Ascending aorta (tissue), 2 donors: ENCODE measurements at places on chromosomes 7 and 10. TPM values are rescaled to one million over a fixed set of nuclear protein-coding genes. Genes with fewer than 3 reads are reported as not detected.

GRCh38 chr7:31603046-31603445 is 84.0 kb upstream of the PPP1R17 start:
- H3K4me3 ChIP-seq, result no peak overlapping the region
- no peak for DNase-seq
- H3K36me3 ChIP-seq, result no peaks in the 10 kb centered on the region
- H3K27me3 ChIP-seq, result no peaks in the 10 kb centered on the region
- H3K4me1 ChIP-seq, result no peaks in the 10 kb centered on the region
- no peak overlapping the region for H3K27ac ChIP-seq

DNA sequence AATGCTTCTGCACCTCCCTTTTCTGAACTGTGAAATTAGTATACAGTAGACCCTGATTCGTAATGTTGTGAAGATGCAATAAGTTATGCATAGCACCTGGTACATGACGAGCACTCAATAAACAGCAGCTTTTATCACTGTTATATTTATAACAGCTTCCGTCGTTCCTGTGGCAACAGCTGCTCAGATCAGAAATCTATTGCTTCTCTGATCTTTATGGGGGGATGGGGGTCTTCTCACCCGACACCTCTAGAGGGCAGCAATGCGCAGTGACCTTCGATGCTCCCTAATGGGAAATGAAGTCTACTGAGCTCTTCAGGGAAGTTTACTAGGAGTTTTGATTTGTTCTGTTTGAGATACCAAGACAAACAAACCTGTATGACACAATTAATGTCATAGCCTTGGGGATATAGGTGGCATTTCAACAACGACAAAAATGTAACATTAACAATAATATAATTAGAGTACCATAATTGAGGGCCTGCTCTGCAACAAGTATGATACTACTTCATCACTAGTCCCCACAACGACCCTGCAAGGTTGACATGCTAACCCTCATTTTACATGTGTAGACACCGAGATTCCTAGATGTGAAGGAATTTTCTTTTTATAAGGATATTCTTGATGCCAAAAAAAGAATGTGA is 289.6 kb downstream of the SFMBT2 start:
- no peaks in the 10 kb centered on the region for H3K36me3 ChIP-seq
- no peak overlapping the region for H3K27ac ChIP-seq
- H3K4me3 ChIP-seq, result no peak overlapping the region
- H3K4me1 ChIP-seq, result no peaks in the 10 kb centered on the region
- H3K27me3 ChIP-seq, result no peaks in the 10 kb centered on the region

- no peaks in the 10 kb centered on the region for H3K36me3 ChIP-seq
- no peak overlapping the region for H3K27ac ChIP-seq
- H3K4me1 ChIP-seq, result no peaks in the 10 kb centered on the region
- no peaks in the 10 kb centered on the region for H3K27me3 ChIP-seq
- no peak for DNase-seq
- H3K4me3 ChIP-seq, result no peak overlapping the region
Measured at GRCh38 chr10:132548106-132548823, 10.7 kb downstream of the INPP5A start.

DNA sequence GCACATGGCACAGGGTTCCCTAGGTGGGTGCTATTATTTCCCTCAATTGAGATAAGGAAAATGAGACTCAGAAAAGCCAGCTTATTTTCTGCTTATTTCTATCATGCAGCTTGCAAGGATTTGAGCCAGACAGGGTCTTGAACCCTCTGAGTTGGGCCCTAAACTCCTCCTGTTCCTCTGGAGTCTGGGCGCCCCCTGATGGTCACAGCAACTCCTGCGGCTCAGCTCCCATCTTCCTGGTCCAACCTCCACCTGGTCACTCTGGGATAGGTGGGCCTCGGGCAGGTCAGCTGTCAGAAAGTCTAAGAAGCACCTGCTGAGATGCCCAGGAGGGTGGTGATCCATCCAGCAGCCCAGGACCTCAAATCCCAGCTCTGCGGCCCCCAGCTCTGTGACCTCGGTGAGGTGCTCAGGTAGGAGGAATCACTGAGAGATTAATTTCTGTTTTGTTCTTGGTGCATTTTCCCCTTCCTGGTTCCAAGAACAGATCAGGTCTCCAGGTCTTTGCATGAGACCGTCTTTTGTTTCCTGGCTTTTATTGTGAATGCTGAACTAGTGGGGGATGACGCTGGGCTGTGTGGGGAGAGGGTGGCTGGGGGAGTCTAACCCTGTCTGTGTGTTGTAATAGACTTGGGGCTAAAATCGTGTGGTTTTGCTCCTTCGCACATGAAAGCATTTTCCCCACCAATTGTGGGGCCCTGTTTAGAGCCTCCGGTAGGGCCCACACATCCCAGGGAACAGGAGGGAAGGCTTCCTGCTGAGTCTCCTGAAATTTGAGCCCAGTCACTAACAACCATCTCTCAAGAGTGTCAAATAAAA is 32.8 kb downstream of the TMEM130 start:
- H3K4me1 ChIP-seq, result peaks cover 11% of the 10 kb centered on the region
- no peaks in the 10 kb centered on the region for H3K27me3 ChIP-seq
- no peak overlapping the region for H3K27ac ChIP-seq
- no peak overlapping the region for H3K4me3 ChIP-seq
- DNase-seq, result no peak

DNA sequence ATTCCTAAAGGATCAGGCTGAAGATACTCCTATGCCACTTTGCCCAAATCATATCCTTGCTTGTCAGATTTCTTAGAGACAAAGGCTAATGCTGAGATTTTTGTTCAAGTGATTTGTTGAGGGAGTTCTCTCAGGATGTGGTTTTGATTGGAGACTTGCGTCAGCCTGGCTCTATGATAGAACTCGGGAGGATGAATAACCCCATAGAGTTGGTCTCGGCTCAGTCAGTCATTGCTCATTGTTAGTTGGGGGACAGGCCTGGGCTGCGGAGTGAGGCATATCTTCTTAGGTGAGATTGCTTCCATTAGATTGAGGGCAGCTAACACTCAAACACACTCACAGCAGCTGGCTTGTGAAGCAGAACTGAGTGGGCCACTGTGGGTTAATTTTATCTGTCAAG is 203.4 kb downstream of the KIF20B start:
- no peaks in the 10 kb centered on the region for H3K27me3 ChIP-seq
- no peak overlapping the region for H3K4me3 ChIP-seq
- no peak overlapping the region for H3K27ac ChIP-seq
- no peaks in the 10 kb centered on the region for H3K36me3 ChIP-seq
- H3K4me1 ChIP-seq, result no peaks in the 10 kb centered on the region

DNA sequence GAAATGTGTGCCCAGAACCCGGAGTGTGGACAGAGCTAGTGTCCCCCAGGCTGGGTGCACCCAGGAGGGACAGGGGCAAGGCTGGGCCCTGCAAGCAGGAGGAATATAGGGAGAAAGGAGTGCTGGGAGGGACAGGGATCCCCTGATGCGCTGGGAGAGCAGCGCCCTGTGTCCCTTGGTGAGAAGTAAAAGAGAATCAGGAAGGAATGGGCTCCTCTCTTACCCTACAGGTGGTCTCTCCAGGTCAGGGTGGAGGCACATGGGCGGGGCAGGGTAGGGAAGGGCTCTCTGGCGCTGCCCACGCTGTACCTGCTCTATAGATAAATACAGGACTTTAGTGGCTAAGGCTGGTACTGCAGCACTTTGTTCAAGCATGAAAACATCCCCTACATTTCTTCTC is 753.8 kb downstream of the GRID1 start:
- no peak overlapping the region for H3K4me3 ChIP-seq
- no peaks in the 10 kb centered on the region for H3K27me3 ChIP-seq
- no peaks in the 10 kb centered on the region for H3K4me1 ChIP-seq
- no peak for DNase-seq
- no peak overlapping the region for H3K27ac ChIP-seq
- no peaks in the 10 kb centered on the region for H3K36me3 ChIP-seq

- H3K4me3 ChIP-seq, result no peak overlapping the region
- peak; percentile 22 for DNase-seq
- H3K4me1 ChIP-seq, result no peaks in the 10 kb centered on the region
- H3K27ac ChIP-seq, result no peak overlapping the region
Measured at GRCh38 chr10:131779661-131780394, 121.0 kb upstream of the PPP2R2D start.

DNA sequence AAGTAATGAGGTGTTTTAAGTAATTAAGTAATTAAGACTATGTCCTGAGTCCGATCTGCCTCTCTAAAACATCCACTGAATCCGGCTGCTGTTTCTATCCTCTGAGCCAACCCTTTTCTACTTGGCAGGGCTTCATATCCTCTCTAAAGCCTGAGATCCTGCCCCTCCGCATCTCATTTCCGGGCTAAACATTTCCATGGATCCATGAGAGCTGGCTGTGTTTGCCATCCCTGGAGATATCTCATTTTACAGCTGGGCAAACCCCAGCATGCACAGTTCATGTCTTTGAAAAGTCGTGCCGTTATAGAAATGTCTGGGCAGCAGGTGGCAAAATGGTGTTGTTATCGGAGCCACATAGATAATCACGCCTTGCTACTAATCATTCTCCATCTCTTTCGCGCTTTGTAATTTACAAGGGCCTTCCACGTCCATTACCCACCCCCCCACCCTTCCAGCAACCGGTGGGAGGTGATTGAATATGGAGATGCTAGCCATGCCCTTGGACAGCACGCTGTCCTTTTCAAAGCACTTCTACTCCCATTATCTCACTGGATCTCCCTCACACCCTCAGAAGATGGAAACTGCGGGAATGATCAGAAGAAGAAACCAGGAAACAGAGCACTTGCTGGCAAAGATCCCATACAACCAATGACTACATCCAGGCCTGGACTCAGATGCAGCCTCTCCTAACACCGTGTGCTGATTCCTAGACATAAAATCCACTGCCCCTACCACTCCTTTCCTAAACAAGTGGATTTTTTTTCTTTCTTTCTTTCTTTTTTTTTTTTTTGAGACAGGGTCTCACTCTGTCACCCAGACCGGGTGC is 1189.2 kb downstream of the TYW1 start:
- H3K4me3 ChIP-seq, result no peak overlapping the region
- no peak for DNase-seq
- no peaks in the 10 kb centered on the region for H3K27me3 ChIP-seq
- no peaks in the 10 kb centered on the region for H3K36me3 ChIP-seq
- no peaks in the 10 kb centered on the region for H3K4me1 ChIP-seq

- DNase-seq, result no peak
- no peaks in the 10 kb centered on the region for H3K36me3 ChIP-seq
- H3K4me3 ChIP-seq, result no peak overlapping the region
- H3K27me3 ChIP-seq, result no peaks in the 10 kb centered on the region
- no peaks in the 10 kb centered on the region for H3K4me1 ChIP-seq
- H3K27ac ChIP-seq, result peak overlapping the region; percentile 73
Measured at GRCh38 chr10:114343623-114344505, 60.4 kb downstream of the AFAP1L2 start.

DNA sequence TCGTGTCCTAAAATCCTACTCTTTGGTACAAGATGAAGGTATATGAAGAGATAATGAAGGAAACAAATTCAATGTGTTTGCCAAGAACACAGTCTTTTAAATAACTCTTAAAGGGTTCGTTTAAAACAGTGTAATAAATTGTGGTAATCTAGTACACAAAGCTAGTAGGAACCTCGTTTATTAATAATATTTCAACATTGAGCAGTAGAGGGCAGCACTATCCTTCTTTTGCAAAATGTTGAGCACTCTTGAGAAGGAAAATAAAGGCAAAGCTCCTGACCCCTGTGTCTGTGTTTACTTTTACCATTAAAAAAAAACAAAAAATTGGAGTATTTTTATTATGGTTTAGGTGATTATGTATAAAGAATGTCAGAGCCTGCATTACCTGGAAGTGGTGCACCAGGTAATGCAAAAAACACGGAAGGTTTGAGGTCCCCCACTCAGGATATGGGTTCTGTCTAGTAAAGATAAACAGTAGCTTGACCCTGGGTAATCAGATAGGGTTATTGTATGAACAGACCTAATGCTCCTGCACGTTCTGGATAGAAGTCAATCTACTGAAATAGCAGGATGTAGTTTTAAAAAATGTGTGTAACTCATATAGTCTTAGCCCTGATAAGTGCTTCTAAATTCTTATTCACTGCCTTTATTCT is 5.7 kb upstream of the GOT1 start:
- H3K27me3 ChIP-seq, result no peaks in the 10 kb centered on the region
- H3K27ac ChIP-seq, result no peak overlapping the region
- H3K36me3 ChIP-seq, result no peaks in the 10 kb centered on the region
- H3K4me3 ChIP-seq, result no peak overlapping the region
- H3K4me1 ChIP-seq, result peaks cover 5% of the 10 kb centered on the region
- no peak for DNase-seq

Gene GPR26
- not detected for total RNA-seq

DNA sequence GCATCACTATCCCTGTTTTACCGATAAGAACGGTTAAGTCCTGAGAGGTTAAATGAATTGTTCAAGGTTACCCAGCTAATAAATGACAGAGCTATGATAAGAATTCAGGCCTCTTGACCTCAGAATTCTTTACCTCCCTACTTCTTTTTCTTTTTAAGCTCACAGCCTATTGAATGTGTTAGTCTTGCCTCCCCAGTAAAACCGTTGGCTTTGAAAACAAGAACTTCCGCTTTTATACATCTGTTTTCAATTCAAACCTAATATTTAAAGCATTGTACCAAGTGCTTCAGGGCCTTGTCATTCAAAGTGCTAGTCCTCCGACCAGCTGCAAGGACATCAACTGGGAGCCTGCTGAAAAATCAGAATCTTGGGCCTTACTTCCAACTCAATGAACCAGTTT is 15.6 kb downstream of the SEC31B start:
- no peaks in the 10 kb centered on the region for H3K27me3 ChIP-seq
- H3K27ac ChIP-seq, result no peak overlapping the region
- peaks cover 38% of the 10 kb centered on the region for H3K36me3 ChIP-seq
- no peaks in the 10 kb centered on the region for H3K4me1 ChIP-seq
- DNase-seq, result no peak

- no peak for DNase-seq
- no peak overlapping the region for H3K4me3 ChIP-seq
- no peaks in the 10 kb centered on the region for H3K4me1 ChIP-seq
- H3K27ac ChIP-seq, result no peak overlapping the region
- no peaks in the 10 kb centered on the region for H3K36me3 ChIP-seq
Measured at GRCh38 chr10:62648921-62649320, 155.6 kb upstream of the ADO start.

Gene PRF1
- 6.2 TPM for total RNA-seq

Gene TUBAL3
- not detected for total RNA-seq

DNA sequence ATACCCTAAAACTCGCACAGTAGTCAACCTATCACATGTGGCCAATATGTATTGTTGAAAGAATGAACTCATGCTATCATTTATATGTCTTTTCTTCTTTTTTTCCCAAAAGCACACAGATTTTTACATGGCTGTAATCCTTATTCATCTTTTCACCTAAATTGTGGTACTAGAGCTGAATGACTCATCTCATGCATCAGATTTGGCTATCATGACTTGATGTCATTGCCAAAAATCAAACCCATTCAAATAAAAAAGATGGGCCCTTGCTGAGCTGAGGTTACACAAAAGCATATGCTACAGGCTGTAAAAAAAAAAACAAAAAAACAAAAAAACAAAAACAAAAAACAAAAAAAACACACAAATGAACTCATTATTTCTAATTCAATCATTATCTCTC is 3.3 kb upstream of the LMOD2 start:
- H3K27ac ChIP-seq, result no peak overlapping the region
- no peaks in the 10 kb centered on the region for H3K4me1 ChIP-seq
- H3K4me3 ChIP-seq, result no peak overlapping the region
- DNase-seq, result no peak
